Mesothelial cell of epicardium (in vitro differentiated cells): ENCODE measurements at places on chromosomes 2 and 18. TPM values are rescaled to one million over a fixed set of nuclear protein-coding genes. Genes with fewer than 3 reads are reported as not detected.

NEU4 gene
- total RNA-seq = 0.87 to 1.8 TPM (median 1.7 TPM) in 3 replicates

SGO2 gene
- 8.8 to 10.7 TPM (median 9.2 TPM) in 3 replicates for total RNA-seq

COLEC12 gene
- total RNA-seq = 68.7 to 70.5 TPM (median 70.0 TPM) in 3 replicates

DNA sequence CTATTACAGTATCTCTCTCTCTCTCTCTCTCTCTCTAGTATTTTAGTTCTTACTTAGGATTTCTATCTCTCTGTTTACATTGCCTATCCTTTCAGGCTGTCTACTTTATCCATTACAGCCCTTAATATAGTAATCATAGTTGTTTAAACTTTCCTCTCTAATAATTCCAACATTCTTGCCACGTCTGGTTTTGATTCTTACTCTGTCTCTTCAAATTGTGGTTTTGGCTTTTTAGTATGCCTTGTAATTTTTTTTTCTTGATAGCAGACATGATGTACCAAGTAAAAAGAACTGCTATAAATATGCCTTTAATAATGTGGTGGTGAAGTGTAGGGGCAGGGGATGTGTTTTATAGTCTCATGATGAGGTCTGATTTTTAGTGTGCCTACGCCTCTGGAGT lies 1809.5 kb upstream of the CELF4 start:
- no peaks in the 10 kb centered on the region for H3K27me3 ChIP-seq
- peaks cover 5% of the 10 kb centered on the region for H3K36me3 ChIP-seq
- no peak overlapping the region for H3K27ac ChIP-seq
- peaks cover 5% of the 10 kb centered on the region for H3K4me1 ChIP-seq
- DNase-seq = no peak
- H3K4me3 ChIP-seq = no peak overlapping the region

- no peak overlapping the region for H3K4me3 ChIP-seq
- H3K4me1 ChIP-seq = peaks cover 25% of the 10 kb centered on the region
- H3K27ac ChIP-seq = no peak overlapping the region
- no peaks in the 10 kb centered on the region for H3K36me3 ChIP-seq
- no peaks in the 10 kb centered on the region for H3K27me3 ChIP-seq
Measured at GRCh38 chr2:46488389-46488788, 9.0 kb downstream of the TMEM247 start.

- no peak overlapping the region for H3K4me3 ChIP-seq
- no peaks in the 10 kb centered on the region for H3K27me3 ChIP-seq
- no peak overlapping the region for H3K27ac ChIP-seq
Measured at GRCh38 chr2:3291113-3291512, 86.5 kb downstream of the EIPR1 start.
